ENCODE measurements at places on chromosomes 7 and 10. TPM values are rescaled to one million over a fixed set of nuclear protein-coding genes. Genes with fewer than 3 reads are reported as not detected.

- DNase-seq = no peak
These were observed 19.2 kb downstream of the ABCB4 start for GRCh38 chr7:87456247-87456646.

DNA sequence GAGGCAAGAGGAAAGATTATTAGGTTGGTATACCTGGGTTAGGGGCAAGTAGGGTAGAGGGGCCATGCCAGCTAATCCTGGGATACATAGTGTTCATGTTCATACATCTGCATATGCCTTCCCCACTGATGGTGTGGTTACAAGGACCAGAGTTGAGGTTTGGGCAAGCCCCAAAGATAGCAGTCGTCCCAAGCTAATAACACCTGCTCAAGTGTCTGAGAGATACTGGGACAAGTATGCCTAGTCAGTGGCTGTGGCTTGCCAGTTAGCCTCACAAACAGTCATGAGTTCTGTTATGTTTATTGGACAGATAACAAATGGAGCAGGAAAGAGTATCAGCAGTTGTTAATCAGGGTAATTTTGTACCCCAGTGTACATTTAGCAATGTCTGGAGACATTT is 139.6 kb downstream of the ADAM22 start:
- no peak for DNase-seq

- no peak for DNase-seq
These were observed 345.2 kb upstream of the C7orf33 start for GRCh38 chr7:148245381-148245780.

DNA sequence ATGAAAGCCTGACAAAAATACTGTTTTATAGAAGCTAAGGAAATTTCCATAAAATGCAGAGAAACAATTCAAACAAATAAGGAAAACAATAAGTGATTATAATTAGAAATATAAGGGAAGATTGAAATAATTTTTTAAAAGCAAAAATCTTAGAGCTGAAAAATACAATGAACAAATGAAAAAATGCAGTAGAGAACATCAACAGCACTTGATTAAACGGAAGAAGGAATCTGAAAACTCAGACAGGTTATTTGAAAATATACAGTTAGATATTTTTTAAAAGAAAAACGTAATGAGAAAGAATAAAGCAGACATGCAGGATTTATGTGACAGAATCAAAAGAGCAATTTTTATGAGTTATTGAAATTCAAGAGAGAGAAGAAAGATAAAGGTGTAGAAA is 279.1 kb upstream of the MAGI2 start:
- no peak for DNase-seq

- DNase-seq = no peak
These were observed 263.2 kb downstream of the DGKB start for GRCh38 chr7:14639329-14639728.

DNA sequence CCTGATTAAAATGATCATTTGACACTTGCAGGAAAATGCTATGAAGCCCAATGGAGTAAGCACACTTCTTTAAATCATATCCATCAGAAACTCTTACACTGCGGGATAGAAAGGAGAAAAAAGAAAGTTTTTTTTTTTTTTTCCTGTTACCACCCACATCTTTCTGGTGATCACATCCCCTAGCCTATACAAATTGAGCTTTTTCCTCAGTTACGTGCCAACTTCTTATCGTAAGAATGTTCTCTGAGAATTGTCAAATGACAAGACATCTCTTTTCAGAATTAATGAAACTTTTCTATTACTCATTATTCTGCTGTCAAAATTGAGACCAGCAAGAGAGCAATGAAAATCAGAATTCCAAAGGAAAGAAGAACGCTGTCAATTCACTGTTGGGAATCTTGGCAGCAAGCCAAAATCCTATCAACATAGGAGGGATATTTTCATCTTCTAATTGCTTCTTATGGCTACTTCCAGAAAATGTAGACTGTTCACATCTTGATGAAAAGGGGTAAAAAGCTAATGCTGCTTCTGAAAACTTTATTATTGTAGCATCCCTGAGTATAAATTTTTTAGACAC is 179.5 kb downstream of the ADAM12 start:
- DNase-seq = no peak

GRCh38 chr10:17212802-17213221 is 11.3 kb upstream of the TRDMT1 start:
- no peak for DNase-seq

- DNase-seq = no peak
These were observed 52.8 kb downstream of the ARHGAP22 start for GRCh38 chr10:48551861-48552591.

Gene TLX1
- total RNA-seq = not detected

DNA sequence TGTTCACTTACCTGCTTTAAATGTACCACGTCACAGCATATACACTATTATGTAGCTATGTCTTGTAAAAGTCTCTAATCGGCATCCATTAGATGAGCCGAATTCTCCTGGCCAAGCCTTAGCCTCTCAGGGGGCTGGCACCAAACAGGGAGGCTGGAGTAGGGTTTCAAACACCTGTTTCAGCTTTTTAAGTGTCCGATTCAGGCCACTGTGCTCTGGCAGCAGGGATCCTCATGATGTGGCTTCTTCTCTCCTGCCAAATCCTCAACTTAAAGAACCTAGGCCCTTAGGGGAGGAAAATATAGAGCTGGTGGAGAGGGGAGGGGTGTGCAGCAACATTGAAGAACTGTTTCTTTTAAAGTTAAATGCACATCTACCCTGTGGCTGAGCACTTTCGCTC is 68.5 kb upstream of the NFKB2 start:
- no peak for DNase-seq

DNA sequence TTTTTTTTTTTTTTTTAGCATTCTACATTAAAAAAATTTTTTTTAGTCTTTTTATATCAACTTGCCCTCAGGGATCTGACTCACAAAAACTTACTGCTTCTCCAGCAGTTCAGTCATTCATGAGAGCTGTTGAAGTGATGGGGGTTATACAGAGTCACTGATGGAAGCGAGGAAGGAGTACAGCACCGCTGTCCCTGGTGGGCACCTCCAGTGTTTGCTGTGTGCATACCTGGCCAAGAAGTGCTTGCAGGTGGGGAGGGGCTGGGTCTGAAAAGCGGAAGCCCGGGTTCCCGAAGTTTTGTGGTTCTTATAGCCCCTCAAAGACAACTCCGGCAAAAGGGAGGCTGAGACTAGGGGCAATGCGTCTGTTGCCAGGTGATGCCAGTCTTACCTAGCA is 46.2 kb downstream of the MINDY4 start:
- DNase-seq = no peak

Gene FAM180A
- total RNA-seq = not detected

Gene PDE6C
- not detected for total RNA-seq

- DNase-seq = no peak
These were observed 38.6 kb upstream of the TNKS2 start for GRCh38 chr10:91759581-91759986.

Gene HOGA1
- total RNA-seq = not detected

GRCh38 chr7:115910541-115911164 is 119.9 kb downstream of the TFEC start:
- DNase-seq = no peak

Gene WEE2
- not detected for total RNA-seq

Gene KLF14
- total RNA-seq = not detected

DNA sequence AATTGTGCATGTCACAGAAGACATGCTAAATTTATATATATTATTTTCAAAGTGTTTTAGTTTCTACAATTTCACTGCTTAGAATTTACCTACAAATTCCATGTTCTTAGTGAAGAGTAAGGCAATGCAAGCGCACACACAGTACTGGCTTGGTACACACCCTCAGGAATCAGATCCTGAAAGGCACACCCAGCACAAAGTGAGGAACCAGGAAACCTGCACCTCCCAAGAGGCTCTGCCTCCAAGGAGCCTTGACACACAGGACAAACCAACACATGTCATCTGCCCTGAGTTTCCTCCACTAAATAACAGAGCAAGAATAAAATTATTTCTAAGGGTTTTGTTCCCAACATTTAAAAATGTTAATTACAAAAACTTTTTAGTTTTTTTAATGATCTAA is 156.2 kb downstream of the PARD3 start:
- no peak for DNase-seq

DNA sequence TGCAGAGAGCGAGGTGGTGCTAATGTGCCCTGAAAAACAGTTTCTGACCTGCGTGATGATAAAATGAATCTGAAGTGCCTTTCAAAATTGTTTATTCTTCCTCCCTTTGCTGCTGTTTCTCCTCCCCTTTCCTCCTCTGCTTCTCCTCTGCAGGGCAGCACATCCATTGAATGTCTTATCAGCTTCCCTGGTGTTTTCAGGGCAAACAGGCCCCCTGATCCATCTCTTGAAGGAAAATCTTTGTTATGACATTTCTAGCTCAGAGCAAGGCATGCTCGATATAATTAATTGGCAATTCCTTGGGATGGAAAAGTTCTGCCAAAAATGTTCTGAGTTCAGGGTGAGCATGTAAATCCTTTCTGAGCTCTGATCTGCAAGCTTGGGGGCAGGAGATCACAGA is 364.2 kb upstream of the ZNF32 start:
- DNase-seq = no peak

GRCh38 chr7:134636008-134636449 is 10.6 kb upstream of the BPGM start:
- DNase-seq = no peak

DNA sequence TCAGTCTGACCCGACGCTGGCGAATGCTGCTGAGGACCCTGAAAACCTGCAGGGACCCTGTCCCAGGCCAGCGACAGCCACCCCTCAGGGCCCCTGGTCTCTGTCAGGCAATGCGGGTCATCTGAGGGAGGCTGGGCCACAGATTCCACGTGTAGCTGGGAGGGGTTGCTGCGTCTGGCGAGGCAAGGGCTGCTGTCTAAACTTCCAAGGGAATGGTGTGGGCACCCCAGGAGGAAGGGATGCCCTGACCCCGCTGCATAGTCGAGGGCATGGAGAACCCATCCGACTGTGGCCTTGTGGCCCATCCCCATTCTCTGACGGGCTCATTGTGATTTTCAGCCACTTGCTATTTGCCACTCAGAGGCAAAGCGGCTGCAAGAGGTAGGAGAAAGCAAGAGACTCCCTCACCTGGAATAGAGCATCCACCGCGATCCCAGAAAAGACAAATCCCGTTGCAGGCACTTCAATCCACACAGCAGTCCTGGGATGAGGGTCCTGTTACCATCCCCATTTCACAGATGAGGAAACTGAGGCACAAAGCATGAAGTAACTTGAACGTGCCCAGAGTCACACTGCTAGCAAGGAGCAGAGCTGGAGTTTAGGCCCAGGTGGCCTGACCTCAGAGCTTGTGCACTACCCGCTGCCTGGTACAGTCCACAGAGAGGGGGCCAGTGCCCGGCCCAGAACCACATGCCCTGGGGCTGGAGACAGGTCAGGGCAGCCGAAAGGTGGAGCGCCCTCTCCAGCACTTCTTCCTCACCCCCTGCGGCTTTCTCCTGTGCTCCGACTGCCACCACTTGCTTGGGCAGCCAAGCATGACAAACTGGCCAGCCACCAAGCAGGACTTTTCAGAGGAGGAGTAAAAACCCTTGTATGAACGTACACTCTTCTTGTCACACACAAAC is 163.8 kb upstream of the KLF14 start:
- DNase-seq = no peak

Gene AOAH
- total RNA-seq = 6.0 TPM

GRCh38 chr7:136386876-136387275 is 409.7 kb upstream of the MTPN start:
- no peak for DNase-seq
